CD4-positive, alpha-beta T cell (primary cell): ENCODE measurements at places on chromosomes 1 and 21.

DNA sequence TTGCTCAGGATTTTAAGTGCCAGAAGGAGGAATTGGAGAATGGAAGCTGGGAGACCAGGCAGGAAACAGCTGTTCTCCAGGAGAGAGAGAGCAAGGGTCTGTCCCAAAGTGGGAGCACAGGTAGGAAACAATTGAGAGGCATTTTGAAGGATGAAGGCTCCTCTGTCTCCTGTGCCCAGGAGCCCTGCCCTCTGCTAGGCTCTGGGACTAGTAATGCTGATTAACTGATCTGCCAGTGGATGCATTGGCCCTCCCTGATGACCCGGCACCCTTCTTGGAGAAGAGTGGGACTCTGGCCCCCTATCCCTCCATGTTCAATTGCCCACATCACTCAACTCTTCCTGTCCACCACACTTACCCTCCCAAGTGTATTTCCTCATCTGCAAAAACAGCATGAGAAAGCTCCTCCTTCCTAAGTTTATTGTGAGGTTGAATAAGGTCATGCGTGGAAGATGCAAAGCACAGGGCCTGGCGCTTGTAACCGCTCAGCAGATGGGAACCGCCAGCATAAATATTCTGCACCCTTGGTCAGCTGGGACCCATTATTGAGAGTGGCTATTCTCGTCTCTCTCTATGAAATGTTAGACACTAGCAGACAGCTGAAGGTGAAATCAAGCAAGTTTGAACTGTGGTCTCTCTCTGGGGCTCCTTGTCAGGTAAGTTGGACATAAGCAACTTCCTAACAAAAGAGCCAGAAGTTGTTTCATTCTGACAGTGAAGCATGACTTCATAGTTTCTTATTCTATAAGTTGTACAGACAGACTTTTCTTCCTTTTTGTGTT, 63.0 kb upstream of the ANGPTL1 start:
- DNase-seq, result no peak

- no peak for DNase-seq
These were observed 312.5 kb upstream of the PTBP2 start for GRCh38 chr1:96409087-96409486.

DNA sequence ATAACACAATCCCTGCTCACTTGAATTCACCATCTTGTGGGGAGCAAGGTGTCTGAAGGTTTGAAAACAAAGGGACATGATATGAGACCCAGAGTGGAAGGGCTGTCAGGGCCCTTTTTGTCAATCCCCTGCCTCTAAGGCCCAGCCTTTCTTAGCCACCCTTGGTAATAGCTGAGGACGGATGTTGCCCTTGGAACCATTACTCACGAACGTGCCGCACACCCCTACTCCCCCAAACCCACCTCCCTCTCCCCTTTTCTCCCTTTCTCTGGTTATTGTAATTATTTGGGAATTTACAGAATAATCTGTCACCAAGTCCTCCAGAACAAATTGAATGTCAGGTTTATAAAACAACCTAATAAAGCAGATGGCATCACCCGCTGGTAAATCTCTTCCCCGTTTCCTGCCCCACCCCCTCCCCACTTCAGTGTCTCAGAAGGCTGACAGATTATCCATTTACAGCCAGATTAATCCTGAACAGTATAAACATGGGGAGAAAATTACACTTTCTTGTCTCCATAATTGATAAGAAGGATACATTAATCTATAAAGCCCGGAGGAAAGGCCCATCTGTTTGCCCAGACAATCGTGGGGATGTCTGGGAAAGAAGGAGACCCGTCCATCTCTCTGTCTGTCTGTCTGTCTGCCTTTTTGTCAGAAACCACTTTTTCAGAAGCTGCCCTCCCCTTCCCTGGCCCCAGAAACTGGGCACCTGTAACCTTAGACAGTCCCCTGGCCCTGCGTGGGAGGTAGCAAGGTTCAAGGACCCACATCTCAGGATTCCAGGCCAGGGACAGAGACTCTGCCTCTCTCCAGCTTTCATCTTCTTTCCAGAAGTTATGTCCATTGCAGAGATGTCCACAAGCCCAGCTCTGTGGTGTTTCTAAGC, 60.6 kb upstream of the CD34 start:
- no peak for DNase-seq

GRCh38 chr1:201421041-201421440, 489 bp downstream of the TNNI1 start:
- DNase-seq, result no peak

DNA sequence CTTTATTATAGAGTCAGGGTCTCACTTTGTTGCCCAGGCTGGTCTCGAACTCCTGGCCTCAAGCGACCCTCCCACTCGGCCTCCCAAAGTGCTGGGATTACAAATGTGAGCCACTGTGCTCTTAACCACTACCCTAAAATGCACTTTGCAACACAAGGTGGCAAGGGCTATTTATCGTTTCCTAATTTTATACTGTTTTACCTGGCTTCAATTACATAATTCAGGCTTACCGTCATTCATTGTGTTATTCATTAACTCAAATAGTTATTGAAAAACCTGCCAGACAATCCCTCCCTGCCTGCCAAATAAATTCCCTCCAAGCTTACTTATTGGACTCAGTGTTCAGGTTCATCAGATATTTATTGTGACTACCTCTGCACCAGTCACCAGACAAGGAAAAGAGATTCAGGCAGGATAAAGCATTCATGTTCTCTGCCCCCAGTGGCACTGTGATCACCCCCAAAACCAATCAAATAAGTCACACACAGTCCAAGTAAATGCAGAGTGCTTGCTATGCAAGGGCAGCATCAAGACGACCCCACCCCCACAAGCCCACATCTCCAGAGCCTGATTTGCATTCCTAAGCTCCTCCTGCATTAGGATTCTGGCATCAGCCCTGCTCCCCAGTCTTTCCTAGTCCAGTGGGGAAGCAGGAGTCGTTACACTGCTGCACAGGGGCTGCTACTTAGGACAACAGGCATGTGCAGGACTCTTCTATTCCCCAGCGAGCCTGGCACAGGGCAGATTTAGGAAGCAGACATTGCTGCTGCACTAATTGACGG, 8.1 kb downstream of the PAQR7 start:
- no peak for DNase-seq

DNA sequence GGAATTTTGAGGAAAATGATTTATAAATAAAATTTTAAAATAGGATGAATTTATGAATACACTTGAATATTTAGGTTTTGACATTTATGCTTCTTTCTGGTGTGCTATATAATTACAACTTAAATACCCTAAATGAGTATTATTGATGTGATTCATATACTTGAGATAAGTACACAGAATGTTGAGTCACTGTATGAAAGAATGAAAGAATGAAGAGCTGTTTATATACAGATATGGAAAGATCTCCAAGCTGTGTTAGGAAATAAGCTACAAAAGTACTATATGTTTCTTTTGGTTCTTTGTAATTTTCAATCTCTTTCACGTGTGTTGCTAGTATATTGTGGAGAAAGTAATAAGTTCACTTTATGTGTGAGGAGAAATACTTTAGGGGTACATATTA, 147.2 kb downstream of the RASAL2 start:
- DNase-seq, result no peak

DNA sequence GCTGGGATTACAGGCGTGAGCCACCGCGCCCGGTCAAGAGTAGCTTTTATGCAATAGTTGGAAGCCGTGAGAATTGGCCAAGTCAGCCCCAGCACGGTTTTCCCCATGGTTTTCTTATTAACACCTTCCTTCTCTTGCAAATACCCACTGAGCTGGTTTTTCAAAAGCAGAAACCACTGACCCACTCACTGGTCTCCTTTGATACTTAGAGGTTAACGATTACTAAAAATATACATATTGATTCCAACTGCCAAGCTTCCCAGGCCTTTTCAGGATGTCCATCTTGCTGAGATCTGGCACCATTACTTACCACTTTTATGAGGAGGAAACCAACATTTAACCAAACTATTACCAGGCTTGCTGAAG, 25.9 kb upstream of the TARDBP start:
- no peak for DNase-seq
